ENCODE measurements at places on chromosomes 3 and 15.

DNA sequence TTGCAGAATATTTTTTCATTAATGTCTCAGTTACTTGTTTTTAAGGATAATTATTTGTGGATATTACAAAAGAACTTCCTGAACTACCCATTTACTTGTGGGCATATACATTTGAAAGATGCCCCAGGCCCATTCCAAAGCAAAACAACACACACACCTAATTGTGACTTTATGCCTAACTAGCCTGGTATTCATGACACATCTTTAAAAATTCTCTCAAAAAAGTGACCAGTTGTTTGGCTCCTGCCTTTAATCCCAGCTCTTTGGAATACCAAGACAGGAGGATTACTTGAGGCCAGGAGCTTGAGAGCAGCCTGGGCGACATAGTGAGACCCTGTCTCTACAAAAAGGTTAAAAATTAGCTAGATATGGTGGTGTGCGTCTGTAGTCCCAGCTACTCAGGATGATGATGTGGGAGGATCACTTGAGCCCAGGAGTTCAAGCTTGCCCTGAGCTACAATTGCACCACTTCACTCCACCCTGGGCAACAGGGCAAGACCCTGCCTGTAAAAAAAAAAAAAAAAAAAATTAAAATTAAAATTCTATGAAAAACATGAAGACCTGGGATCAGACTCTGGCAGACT, 51.7 kb upstream of the SLC4A7 start:
- no peak for DNase-seq

GRCh38 chr3:101859882-101860448, 10.7 kb downstream of the NFKBIZ start:
- DNase-seq = no peak

DNA sequence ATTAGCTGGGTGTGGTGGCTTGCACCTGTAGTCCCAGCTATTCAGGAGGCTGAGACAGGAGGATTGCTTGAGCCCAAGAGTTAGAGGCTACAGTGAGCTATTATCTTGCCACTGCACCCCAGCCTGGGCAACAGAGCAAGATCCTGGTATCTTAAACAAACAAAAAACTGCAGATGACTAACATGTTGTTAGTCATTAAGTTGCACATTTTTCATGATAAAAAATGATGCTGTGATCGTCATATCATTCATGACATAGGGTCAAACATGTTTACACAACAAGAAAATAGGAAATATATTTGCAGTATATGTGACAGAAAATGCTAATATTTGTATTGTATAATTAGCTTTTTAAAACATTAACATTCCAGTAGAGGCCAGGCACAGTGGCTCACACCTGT, 20.2 kb upstream of the DAPK2 start:
- DNase-seq = no peak

- DNase-seq = no peak
Observed at GRCh38 chr15:52546031-52546751, 17.5 kb upstream of the MYO5A start.

DNA sequence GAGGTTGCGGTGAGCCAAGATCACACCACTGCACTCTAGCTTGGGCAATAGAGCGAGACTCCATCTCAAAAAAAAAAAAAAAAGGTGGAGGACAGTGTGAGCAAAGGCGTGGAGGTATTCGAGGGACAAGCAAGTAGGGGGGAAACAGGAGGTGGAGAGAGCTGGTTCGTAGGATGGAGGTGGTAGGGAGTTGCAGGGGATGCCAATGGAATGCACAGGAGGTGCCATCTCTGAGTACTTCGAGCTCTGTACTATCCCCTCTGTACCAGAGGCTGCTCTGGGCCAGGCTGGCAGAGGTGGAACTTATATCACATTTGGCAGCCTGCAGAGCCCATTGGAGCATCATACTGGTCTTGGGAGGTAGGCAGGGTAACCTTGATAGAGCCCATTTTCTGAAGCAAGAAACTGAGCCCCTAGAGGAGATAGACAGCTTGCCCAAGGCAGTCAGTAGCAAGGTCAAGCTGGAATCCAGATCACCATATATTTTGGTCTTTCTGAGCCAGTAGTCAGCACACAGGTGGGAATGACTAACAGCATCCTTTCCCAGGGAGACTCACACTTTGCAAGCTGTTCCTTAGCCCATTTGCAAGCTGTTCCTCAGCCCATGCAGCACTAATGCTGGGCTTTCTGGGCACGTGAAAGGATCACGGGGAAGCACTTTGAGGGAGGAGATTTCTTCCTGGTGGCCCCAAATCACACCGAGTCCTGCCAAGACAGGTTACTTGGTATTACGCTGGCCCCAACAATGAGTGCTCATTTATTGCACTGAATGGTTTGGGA, 9.2 kb upstream of the CCDC33 start:
- DNase-seq = no peak

DNA sequence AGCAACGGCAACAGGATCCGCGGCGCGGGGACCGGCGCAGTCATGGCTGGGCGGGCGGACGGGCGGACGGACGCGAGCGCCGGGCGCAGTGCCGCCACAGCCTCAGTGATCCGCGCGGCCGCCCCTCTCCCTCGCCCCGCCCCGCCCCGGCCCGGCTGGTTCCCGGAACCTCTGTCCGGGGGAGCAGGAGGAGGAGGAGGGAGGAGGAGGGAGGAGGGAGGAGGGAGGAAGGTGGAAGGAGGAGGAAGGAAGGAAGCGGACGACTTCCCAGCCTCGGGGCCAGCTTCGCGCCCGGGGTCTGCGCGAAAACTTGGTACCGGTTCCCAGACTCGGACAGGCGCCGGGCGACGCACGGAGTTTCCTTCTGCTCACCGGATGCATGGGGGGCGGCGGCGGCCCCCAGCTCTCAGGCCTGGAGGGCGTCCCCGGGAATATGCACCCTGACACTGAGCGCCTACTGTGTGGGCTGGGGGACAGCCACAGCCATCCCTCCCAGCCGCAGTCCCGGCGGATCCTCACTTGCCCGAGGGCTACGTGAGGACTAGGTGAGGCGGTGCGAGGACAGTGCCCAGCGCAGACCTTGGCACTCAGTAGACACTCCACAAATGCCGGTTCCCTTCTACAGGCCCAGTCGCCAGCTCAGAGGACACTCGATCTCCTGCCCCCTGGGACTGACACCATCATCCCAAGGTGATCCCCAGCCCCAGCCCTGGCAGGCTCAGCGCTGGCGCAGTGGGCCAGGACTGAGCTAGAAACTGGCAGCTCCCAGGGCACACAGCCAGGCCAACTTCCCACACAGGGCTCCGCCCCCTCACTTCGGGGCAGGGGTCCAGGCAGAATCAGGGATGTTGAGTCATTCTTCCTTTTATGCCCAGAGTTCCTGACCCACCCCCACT, at the start of gene SHISA5:
TSS of gene SHISA5 (minus strand) at position 124 of the 896 bp plus-strand sequence. CDS start at position 44, 80 bp downstream.
- peak; percentile 47 for DNase-seq

DNA sequence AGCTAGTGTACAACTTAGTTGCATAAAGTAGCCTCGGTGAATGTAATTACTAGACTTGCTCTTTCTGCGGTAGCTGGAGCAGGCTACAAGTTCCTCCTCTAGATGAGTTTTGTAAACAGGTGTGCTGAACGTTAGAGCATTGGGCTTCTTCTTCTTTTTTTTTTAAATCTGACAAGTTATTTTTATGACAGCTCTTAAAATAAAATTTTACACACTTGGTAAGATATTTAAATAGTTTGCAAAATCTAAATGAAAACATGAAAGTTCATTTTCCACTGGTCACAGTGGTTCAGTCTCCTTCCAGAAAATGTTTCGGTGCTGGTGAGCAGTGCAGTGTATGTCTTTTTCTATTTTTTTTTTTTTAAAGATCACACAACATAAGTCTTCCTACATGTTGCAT, 3.0 kb downstream of the CCR9 start:
- DNase-seq = no peak

- no peak for DNase-seq
Observed at GRCh38 chr15:54064365-54064764, 86.1 kb downstream of the UNC13C start.

GRCh38 chr3:32200490-32200889, 38.0 kb upstream of the CMTM8 start:
- no peak for DNase-seq

- DNase-seq = no peak
Observed at GRCh38 chr15:80180986-80181385, 28.2 kb downstream of the FAH start.

GRCh38 chr15:79481793-79482192, 49.7 kb downstream of the MINAR1 start:
- DNase-seq = no peak

DNA sequence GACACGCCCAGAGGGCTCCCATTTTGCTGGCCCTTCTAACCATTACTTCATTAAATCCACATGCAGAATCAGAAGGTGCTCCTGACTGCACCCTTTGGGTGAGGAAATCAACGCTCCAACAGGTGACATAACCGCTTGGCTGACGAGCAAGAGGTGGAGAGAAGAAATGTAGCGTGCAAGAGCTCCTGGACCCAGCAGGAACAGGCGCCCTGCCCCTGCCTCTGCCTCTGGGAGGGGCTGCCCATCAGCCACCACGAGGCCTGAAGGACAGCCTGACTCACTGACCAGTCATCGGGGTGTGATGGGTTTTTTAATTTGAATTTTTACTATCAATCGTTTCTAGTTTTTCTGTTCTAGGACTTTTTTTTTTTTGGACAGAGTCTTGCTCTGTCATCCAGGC, 218.2 kb downstream of the ADAMTS17 start:
- no peak for DNase-seq

DNA sequence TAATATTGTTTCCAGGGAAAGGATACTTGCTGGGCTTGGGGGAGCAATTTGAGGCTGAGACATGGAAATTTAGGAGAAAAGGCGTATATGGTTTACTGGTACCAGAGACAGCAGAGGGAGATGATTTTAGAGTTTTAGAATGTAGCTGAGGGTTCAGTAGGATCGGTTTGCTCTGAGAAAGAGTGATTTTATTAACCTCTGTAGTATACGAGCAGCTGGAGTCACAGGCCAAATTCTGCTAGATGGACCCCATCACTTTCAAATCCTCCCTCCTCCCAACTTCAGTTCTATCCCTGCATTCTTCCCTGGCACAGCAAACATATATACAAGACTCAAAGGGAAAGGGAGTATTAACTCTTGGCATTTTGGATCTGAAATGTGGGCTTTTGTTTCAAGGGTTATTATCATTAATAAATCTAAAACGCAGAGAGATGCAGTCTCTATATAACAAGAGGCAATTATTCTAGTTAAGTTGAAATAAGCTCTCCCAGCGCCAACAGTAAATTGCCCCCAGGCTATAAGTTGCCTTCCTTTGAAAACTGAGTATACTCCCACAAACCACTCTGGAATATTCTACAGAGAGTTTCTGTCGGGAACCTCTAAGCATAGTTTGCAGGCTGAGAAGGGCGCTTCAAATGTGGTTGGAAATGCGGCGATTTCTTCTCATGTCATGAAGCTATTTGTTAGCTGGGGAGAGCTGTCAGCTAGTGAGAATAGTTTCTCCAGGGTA, 5.4 kb downstream of the CRABP1 start:
- no peak for DNase-seq

GRCh38 chr15:88912500-88912921, 668 bp downstream of the MFGE8 start:
- DNase-seq = no peak

- DNase-seq = no peak
Observed at GRCh38 chr15:57235186-57235585, 141.1 kb upstream of the CGNL1 start.

DNA sequence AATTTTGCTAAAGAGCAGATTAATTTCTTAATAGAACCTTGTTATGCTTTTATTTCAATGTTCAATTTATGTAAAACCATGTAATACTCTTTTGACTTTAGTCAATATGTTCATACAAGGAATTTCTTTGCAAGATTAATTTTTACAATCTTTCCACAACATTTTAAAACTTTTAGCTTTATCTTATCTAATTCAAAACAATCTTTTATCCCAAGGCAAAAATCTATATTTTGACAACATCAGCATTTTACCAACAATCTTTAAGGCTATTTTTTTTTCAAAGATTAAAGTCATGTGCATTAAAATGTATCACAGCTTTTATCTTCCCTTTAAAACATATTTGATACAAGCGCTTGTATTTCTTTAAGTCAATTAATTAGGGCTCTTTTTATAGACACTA, 914.7 kb downstream of the PLOD2 start:
- no peak for DNase-seq

DNA sequence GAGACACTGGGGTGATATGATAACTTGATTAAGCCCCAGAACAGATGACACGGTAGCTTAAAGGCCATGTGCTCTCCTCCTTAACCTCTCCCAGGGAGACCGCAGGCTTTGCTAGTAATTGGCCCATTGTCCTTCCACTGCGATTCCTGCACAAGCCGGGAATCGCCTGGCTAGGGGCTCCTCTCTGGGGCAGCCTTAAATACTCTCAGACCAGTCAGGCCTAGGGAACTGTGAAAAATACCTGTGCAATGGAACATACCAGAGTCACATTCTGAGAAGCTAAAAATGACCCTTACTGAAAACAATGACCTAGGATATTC, 56.3 kb downstream of the CPN2 start:
- DNase-seq = no peak

DNA sequence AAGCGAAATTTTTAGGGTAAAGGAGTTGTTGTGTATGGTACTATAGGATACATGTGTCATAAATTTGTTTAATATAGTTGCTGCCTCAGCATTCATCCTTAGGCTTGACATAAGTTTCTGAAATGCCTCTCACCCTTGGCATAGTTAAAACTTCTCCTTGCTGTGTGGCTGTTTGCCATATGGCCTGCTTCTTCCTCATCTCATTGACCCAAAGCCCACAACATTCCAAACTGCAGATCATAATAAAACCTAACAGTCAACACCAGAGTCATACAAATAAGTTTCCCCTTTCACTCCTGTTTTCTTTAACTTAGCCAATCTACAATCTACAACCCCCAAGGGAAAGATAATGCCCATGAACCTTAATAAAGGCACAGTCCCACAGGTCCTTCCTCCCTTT, 136.6 kb downstream of the TMCC1 start:
- no peak for DNase-seq

DNA sequence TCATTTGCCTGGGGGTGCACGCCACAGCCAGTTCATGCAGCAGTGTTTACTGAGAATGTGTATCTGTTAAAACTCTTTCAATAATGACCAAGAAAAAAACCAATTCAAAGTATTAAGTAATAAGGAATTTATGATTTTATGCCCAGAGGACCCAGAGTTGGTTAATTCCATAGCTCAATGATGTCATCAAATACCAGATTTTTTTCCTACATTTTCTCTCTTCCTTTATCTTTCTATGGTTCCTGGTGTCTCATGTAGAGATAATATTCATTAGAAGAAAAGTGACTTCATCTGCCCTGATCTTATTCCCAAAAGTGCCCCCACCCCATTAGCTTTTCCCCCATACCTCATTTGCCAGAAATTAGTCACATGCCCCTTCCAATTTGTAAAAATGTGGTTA, 44.6 kb upstream of the LMCD1 start:
- no peak for DNase-seq

DNA sequence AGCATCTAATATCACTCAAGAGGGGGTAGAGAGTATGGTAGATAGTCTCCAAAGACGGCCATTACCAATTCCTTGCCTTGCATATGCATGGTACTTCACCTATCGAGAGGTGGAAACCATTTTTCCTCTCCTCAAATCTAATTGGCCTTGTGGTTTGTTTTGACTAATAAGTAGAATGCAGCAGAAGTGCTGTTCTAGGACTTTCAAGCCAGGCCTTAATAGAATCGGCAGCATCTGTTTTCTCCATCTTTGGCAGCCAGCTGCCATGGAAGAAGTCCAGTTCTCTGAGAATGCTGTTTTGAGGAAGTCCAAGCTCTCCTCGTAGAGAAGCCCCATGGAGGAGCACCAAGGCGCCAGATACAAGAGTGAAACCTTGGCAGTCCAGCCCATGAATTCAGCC, 59.1 kb upstream of the RASGRP1 start:
- DNase-seq = no peak

Measured in activated CD8-positive, alpha-beta memory T cell treated with anti-CD3 and anti-CD28 coated beads, Interleukin-2, amount 50 U/mL, for 4 hours (primary cell).